ENCODE measurements at places on chromosomes 3 and 15. TPM values are rescaled to one million over a fixed set of nuclear protein-coding genes. Genes with fewer than 3 reads are reported as not detected.

DNA sequence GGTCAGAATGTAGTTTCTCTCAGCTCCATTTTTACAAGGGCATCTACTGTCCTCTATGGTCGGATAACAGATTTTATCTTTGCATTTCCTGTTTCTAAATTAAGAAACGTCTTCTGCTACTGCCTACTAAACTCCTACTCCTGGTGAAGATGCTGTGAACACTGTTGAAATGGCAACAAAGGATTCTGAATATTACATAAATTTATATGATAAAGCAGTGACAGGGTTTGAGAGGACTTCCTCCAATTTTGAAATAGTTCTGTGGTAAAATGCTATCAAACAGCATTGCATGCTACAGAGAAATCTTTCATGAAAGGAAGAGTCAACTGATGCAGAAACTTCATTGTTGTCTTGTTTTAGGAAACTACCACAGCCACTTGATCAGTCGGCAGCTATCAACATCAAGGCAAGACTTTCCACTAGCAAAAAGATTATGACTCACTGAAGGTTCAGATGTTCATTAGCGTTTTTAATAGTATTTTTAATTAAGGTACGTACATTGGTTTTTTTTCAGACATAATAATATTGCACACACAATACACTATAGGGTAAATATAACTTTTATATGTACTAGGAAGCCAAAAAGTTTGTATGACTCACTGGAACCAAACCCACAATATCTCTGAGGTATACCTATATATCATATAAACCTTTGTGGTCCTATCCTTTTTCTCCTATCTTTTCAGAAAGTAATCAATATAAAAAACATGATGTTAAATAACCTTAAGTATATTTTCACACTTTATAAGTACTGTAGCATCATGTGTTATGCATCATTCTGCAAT is 156.1 kb downstream of the STAG1 start:
- DNase-seq, result no peak

- peak; percentile 80 for DNase-seq
Measured at GRCh38 chr15:51830276-51830806, 888 bp downstream of the TMOD3 start.

- DNase-seq, result no peak
Measured at GRCh38 chr15:57185507-57186074, 190.7 kb upstream of the CGNL1 start.

GRCh38 chr3:138803006-138803653 is 31.6 kb downstream of the PIK3CB start:
- DNase-seq, result no peak

GRCh38 chr3:48398701-48399386 is 26.8 kb downstream of the FBXW12 start:
- DNase-seq, result no peak

DNA sequence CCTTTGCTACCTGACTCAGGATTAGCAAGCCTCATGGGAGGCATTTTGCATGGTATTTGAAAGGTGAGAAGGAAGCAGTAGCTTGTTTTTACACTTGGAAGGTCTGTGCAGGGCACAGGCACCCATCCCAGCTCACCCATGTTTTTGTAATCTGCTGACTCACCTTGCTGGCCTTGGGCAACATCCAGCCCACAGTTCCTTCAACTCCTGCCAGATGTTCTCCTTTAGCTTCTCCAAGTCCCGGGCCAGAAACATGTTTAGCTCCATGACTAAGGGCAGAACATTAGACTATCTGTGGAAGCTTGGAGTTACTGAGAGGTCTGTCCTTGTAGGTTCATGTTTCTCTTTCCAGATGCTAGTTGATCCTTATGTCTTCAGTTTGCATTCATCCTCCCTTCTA is 12.4 kb upstream of the ZNF770 start:
- DNase-seq, result peak; percentile 54

DNA sequence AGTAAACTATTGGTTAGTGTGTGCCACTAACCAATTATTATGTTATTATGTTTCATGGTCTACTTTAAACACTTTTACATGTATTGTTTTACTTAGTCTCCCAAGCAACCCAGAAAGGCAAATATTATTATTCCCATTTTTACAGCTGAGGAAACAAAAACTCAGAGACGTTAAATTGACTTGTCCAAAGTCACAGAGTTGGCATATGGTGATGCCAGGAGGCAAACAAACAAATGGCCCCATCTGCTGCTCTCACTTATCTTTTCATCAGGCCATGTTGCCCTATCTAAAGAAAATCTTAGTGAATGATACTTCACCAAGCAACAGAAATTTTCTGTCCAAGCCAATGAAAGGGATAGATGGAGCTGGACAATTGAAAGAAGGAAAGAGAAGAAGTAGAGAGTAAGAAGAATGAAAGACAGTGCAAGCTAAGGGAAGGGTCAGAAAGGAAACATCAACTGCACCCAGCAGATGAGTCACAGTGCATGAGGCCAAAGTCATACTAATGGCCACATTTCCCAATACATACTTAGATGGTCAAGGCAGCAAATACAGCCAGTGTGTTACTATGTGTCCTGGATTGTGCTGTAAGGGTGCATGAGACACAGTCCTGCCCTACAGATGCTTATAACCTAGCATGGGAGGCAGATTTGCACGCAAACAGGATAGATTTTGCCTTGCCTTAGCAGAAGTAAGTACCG is 266.9 kb downstream of the KCNMB2 start:
- DNase-seq, result peak; percentile 30

DNA sequence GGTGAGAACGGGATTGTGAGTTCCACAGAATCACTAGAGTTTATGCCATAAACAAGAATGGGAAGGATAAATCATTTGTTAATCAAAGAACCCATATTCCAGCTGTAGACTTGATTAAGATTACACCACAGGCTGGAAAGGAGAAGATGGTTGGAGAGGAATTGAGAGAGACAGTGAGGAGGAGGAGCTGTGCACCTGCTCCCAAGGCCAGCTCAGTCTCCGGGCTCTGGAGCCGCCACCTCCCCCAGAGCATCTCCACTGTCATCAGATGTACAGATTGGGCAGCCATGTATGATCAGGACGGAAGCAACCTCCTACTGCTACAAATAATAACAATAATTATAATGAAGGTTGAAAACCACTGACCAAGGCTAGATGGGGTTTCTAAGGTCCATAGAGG is 170.0 kb downstream of the MINAR1 start:
- DNase-seq, result no peak

DNA sequence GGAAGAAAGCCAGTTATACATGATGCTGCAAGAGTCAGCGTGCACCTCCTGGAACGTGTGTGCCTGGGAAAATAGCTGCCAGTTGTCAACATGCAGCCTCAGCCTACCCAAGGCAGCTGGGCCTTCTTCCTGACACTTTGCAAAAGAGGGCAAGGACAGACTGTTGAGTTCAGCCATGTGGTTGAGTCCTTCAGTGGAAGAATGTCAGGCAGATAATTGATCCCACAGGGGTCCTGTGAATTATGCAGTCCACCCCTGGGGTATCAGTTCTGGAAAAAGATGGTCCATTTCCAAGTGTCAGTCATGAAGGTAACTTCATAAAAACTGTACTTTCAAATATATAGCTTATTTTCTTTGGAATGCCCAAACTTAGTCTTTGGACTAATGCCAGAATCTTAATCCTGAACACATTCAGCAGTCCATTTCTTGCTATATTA is 79.6 kb downstream of the ARNT2 start:
- peak; percentile 85 for DNase-seq

DNA sequence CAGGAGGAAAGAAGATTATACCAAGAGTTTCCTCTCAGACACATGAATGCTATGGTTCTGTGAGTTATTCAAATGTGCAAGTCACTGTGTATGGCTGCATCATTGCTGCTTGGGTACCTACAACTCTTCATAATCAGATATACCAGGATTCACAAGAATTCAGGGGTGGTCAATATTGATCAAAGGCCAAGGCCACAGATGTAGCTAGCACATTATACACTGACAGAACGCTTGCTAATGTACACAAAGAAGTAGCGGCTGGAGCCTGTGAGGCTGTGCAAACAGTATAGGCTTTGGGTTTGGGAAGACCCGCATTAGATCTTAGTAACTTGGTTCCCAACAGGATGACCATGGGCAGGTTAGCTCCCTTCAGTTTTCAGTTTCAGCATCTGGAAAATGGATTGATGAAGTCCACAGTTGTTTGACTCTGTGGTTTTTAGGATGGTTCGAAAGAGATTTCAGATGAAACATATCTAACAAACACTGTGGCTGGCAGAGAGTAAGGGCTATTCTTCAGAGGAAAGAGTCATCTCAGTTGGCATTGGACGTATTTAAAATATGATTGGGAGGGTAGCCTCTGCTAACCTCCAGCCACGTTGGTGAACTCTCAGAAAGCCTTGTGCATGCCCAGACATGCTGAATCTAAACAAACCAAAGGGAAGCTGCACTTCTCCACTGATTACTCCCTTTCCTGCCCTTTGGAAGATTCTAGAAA is 748.7 kb upstream of the CFAP20DC start:
- DNase-seq, result no peak

DNA sequence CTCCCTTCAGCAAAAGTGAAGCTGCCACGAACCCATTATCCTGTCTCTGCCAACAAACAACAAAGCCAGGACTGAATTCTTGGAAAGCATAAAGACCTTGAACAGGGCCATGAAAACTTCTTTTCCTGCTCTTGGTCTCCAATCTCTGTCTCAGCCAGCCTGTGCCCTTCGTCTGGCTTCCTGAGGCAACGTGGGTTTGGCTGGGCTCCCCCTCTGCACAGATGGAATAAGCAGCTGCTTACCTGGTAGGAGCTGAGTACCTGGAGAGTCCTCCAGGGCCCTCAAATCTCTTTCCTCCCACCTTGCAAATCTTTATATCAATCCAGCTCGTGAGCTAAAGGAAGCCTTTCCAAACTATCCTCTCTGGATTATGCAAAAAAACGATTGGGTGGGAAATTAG is 97.6 kb upstream of the PSMD6 start:
- no peak for DNase-seq

TMEM158 gene
- 79.4 TPM for total RNA-seq

PPIB gene
- total RNA-seq, result 776 TPM

Measured in fibroblast of lung (primary cell).